CD4-positive, alpha-beta T cell (primary cell): ENCODE measurements at places on chromosomes 6 and 20.

- H3K27me3 ChIP-seq, result peaks cover 1% of the 10 kb centered on the region
- DNase-seq, result peak; percentile 53
- H3K36me3 ChIP-seq, result no peaks in the 10 kb centered on the region
- peak overlapping the region; percentile 73 for H3K27ac ChIP-seq
These were observed 33.3 kb downstream of the JPH2 start for GRCh38 chr20:44153636-44154043.

DNA sequence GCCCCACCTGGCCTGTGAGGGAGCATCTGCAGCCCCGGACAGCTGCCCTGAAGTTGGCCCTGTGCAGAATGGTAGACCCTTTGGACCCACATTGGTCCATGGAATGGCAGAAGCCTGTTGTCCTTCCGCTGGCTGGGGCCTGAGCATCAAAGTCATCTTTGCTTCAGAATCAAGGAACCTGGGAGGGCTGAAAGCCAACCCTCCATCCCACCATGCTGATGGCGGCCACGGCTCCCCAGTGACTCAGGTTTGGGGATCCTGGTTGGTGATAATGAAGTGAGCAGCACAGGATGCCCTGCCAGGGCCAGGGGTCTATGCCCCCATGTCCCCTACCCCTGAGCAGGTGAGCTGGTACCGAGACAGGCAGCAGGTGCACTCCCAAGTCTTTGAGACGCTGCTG lies 52.8 kb downstream of the YTHDF1 start:
- H3K27ac ChIP-seq, result no peak overlapping the region
- H3K27me3 ChIP-seq, result peaks cover 2% of the 10 kb centered on the region
- no peaks in the 10 kb centered on the region for H3K4me1 ChIP-seq
- no peaks in the 10 kb centered on the region for H3K36me3 ChIP-seq
- H3K4me3 ChIP-seq, result no peak overlapping the region
- DNase-seq, result no peak

- DNase-seq, result peak; percentile 77
- H3K27ac ChIP-seq, result peak overlapping the region; percentile 78
- H3K4me1 ChIP-seq, result peaks cover 19% of the 10 kb centered on the region
- no peaks in the 10 kb centered on the region for H3K27me3 ChIP-seq
These were observed 130.3 kb upstream of the BTN3A2 start for GRCh38 chr6:26234421-26235301.

GRCh38 chr6:100693249-100693927 lies 187.7 kb downstream of the ASCC3 start:
- no peaks in the 10 kb centered on the region for H3K4me1 ChIP-seq
- no peak overlapping the region for H3K4me3 ChIP-seq
- DNase-seq, result no peak
- no peak overlapping the region for H3K27ac ChIP-seq
- no peaks in the 10 kb centered on the region for H3K36me3 ChIP-seq
- H3K27me3 ChIP-seq, result no peaks in the 10 kb centered on the region
